ENCODE measurements at places on chromosomes 2 and 18. TPM values are rescaled to one million over a fixed set of nuclear protein-coding genes. Genes with fewer than 3 reads are reported as not detected.

DNA sequence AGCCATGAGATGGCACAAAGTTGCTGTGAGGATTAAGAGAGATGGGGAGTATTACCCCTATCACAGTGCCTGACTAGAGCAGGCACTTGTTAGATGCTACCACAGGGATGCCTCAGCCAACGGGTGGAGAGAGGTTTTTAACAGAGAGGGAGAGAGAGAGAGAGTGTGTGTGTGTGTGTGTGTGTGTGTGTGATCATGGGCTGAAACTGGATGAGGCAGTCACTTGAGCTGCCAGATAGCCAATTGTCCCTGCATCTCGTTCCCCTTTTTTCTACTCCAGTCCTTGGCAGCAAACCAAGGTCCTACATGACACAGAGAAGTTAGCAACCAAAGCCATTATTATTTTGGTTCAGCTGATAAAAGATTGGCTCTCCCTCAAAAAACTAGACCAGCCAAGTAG lies 3.0 kb downstream of the CD8A start:
- DNase-seq, result no peak

- DNase-seq, result no peak
These were observed 1.0 kb downstream of the HDLBP start for GRCh38 chr2:241314226-241315092.

PTPRM gene
- polyA plus RNA-seq, result 24.1 TPM

CUL3 gene
- polyA plus RNA-seq, result 81.6 TPM

ZSWIM2 gene
- not detected for polyA plus RNA-seq
